Body of pancreas (tissue), 4 donors: ENCODE measurements at places on chromosomes 13 and 19. TPM values are rescaled to one million over a fixed set of nuclear protein-coding genes. Genes with fewer than 3 reads are reported as not detected.

GRCh38 chr13:104086759-104087158, 1020.5 kb upstream of the SLC10A2 start:
- no peaks in the 10 kb centered on the region for H3K4me1 ChIP-seq
- H3K27ac ChIP-seq, result no peak overlapping the region
- no peak for DNase-seq
- no peaks in the 10 kb centered on the region for H3K36me3 ChIP-seq
- H3K4me3 ChIP-seq, result no peak overlapping the region
- H3K27me3 ChIP-seq, result no peaks in the 10 kb centered on the region

Gene IRGC
- total RNA-seq, result not detected

- no peaks in the 10 kb centered on the region for H3K4me1 ChIP-seq
- H3K36me3 ChIP-seq, result no peaks in the 10 kb centered on the region
These were observed 301.7 kb upstream of the SPRY2 start for GRCh38 chr13:80642641-80643040.

Gene GRIK5
- total RNA-seq, result 5.9 TPM

Gene ADAMTSL5
- not detected for total RNA-seq

DNA sequence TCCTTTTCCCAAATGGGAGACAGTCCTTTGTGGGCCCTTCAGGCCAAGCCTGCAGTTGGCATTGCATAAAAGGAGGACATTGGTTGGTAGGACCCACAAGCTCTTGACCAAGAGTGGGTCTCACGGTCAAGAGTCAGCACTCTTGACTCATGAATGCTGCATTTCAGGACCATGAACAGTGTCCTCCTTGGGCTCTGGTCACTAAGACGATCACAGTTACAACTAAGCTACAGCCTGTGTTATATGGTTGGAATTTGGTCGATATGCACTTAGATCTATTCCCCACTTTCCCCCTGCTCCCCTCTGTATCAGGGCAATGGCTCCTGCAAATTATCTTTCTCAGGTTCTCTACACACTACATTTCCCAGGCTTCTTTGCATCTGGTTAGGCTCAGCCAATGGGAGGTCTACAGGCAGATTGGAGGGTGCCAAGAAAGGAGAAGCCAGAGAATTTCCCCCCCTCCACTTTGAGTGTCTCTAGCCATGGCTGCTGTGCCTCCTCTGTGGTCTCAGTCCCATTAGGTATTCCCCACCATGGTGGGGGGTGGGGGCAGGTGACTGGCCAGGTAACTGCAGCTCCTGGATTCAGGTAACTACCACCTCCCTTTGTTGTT, 3.1 kb upstream of the OLFM2 start:
- DNase-seq, result no peak
- peaks cover 24% of the 10 kb centered on the region for H3K4me1 ChIP-seq
- H3K27ac ChIP-seq, result no peak overlapping the region
- H3K4me3 ChIP-seq, result no peak overlapping the region

Gene ZNF486
- total RNA-seq, result 3.0 TPM

DNA sequence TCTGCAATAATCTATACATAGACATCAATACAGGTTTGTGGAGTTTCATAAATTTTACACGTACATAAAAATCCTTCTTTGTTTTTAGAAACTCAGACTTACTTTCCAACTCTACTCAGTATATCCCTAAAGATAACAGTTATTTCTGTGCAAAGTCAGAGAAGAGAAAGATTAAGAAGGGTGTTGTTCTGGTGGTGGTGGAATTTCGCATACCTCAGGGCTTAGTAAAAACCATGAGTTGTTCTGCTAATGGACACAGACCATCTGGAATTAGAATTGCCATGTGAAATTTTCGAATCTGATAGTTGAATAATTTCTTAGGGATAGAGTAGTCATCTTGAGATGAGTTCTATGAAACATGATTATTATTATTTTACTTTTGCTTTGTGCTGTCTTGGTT, 102.7 kb downstream of the ZAR1L start:
- H3K4me1 ChIP-seq, result no peaks in the 10 kb centered on the region
- DNase-seq, result no peak
- H3K4me3 ChIP-seq, result no peak overlapping the region
- H3K27me3 ChIP-seq, result no peaks in the 10 kb centered on the region
- peaks cover 8% of the 10 kb centered on the region for H3K36me3 ChIP-seq

DNA sequence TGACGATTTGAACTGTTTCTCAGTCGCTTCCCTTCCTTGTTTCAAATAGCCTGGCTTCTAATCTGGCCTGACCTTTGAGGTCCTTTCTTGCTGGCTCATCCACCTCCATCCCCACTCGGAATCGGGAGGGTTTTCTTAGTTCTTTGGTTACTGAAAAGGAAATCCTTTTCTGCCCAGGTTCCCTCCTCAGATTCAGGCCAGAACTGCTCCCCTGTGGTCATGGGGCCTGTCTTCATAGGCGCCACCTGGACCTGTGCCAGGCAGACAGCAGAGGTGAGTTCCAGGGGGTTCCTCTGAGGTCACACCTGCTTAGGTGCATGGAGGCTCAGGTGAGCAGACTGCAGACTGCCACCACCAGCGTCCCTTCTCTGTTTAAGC, 62.4 kb downstream of the AKAP11 start:
- H3K4me1 ChIP-seq, result no peaks in the 10 kb centered on the region
- no peaks in the 10 kb centered on the region for H3K27me3 ChIP-seq
- H3K36me3 ChIP-seq, result no peaks in the 10 kb centered on the region
- H3K4me3 ChIP-seq, result no peak overlapping the region
- no peak for DNase-seq

GRCh38 chr19:41932720-41933332, 4.6 kb upstream of the ERFL start:
- no peaks in the 10 kb centered on the region for H3K36me3 ChIP-seq
- peaks cover 25% of the 10 kb centered on the region for H3K4me1 ChIP-seq
- no peaks in the 10 kb centered on the region for H3K27me3 ChIP-seq
- H3K4me3 ChIP-seq, result no peak overlapping the region

Gene RELB
- 8.9 TPM for total RNA-seq
